ENCODE measurements at places on chromosomes 7 and 10.

DNA sequence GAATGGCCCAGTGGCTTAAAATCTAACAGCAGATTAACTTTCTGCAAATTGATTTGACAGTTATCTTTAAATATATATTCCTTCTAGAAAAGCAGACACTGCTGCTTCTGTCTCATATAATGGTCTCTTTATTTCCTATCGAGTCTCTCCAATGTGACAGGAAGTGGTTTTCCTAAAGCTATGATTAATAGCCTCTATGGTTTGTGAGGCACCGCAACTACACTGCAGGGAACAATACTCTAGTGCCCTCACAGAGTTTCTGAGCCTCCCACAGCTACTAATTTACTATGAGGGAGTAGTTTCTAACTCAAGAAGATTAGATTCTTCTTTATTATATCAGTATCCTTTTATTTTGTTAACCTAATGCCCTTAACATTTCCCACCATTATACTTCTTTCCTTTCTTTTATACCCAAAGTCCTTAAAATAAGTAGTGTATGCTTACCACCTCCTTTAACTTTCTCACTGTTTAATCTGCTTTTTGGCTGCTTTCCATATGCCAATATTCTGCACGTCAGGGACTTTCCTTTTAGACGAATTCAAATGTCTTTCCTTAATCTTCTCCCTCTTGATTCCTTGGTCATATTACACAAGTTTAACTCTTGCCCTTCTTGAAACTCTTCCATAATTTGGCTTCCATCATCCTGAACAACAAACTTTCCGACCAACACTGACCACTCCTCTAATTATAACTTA, 23.8 kb upstream of the AHR start:
- peak; percentile 6 for DNase-seq

DNA sequence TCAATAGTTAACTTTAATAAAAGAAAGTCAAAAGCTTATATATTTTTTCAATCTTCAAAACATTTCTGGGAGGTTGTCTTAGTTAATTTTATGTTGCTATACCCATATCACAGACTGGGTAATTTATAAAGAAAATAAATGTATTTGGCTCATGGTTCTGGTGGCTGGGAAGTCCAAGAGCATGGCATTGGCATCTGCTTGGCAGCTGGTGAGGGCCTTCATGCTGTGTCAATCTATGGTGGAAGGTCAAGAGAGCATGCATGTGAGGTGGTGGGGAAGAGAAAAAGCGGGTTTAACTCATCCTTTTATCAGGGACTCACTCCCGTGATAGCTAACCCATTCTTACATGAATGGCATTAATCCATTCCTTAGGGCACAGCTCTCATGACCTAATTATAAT, 119.8 kb downstream of the EGFR start:
- no peak for DNase-seq

DNA sequence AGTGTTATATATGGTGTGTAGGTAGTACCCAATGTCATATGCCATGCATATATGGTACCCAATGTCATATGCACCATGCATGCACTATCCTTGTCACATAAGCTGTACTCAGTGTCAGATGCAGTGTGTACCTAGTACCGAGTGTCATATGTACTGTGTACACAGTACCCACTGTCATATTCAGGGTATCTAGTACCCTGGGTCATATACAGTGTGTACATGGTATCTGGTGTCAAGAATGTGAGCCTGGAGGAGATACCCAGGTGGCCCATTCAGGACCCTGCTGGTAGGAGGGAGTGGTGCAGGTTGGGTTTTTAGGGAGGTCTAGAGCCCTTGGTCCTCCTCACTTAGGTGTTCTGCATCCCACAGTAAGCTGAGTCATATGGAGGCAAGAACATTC, 1.8 kb downstream of the ZMYND11 start:
- peak; percentile 1 for DNase-seq

GRCh38 chr7:87359366-87359765, 13.9 kb downstream of the CROT start:
- no peak for DNase-seq

DNA sequence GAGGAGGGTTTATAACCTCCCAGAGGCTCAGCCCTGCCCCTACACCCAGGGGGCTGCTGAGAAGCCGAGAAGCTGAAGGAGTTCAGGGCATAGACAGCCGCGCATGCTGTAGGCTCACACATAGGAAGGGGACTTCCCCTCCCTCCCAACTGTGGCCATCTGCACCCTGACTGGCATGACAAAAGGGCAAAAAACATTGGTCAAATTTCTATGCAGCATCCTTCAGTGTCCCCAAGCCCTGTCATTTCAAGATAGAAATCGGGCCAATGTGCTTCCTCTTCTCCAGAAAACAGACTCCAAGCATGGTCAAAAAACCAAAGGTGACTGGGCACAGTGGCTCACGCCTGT, 55.9 kb upstream of the MYL10 start:
- no peak for DNase-seq

GRCh38 chr7:150378115-150378852, 846 bp upstream of the ZNF775 start:
- peak; percentile 82 for DNase-seq

GRCh38 chr7:94154858-94155257, 150.7 kb upstream of the BET1 start:
- no peak for DNase-seq

- DNase-seq: no peak
Measured at GRCh38 chr7:115252461-115252860, 330.6 kb downstream of the MDFIC start.

- no peak for DNase-seq
Measured at GRCh38 chr7:31648288-31648687, 38.7 kb upstream of the PPP1R17 start.

DNA sequence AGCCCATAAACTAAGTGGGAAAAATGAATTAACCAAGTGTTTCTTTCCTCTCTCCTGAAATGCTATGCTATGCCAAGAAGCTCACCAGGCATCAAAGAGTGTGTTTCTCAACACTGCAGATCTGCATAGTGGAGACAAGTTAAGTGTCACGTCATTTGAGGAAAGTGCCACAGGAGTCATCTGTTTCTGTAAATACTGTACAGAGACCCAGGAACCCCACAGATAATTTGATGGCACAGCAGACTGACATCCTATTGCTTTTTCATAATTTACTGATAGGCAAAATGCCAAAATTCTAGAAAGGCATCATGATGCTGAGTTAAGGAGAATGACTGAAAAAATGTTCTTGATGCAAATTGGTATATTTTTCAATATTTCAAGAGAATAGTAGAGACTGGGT, 124.3 kb downstream of the NRCAM start:
- DNase-seq: no peak

GRCh38 chr7:3134745-3135144, 91.1 kb upstream of the CARD11 start:
- no peak for DNase-seq

GRCh38 chr7:4707980-4708411, 25.9 kb downstream of the FOXK1 start:
- no peak for DNase-seq

DNA sequence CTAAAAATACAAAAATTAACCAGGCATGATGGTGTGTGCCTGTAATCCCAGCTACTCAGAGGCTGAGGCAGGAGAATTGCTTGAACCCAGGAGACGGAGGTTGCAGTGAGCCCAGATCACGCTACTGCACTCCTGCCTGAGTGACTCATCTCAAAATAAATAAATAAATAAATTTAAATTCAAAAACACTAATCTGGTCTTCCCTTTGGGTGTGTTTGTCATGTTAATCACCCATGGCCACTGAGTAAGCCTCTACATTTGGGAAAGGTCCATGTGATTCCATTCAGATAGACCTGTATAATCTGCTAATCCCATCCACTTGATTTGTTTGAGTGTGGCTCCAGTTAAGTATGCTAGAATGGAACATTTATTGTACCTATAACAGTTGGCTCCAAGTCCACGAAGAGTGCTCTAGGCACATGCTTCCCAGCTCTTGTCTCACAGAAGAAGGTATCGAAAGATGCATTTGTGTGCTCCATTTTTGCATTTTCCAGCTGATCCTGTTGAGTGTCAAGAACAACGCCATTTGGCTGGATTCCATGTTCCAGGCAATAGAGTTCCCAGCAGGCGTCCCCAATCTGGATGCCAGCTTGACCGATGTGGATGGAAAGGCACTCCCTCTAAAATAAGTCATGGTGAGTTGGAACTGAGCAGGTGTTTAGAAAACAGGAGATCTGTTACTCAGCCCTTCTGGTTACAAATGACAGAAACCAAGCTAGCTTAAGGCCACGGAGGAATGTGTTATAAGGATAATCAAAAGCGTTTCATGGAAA, 4.0 kb downstream of the TUBAL3 start:
- DNase-seq: peak; percentile 76

DNA sequence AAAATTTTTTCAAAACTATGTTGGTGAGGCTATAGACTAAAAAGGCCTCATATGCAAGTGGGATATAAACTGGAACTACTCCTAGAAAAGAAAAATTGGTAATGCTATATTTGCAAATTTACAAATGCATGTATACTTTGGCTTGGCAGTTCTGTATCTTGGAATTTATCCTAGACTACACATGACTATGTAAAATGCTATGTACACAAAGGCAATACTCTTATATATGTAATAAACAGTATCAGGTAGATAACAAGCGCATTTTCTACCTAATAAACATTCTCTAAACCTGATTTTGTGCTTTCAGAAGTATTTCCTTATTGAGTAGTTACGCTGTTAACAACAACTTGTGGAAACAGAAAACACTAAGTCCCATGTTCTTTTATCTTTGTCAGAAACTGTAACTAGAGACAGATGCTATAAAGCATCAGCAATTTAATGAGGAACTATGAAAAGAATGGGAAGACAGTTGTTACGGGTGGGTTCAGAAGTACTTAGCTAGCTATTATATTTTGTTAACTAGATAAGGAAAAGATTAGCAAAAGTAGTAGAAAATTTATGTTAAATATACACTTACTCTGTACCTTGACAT, 107.8 kb downstream of the ARHGAP12 start:
- DNase-seq: no peak

DNA sequence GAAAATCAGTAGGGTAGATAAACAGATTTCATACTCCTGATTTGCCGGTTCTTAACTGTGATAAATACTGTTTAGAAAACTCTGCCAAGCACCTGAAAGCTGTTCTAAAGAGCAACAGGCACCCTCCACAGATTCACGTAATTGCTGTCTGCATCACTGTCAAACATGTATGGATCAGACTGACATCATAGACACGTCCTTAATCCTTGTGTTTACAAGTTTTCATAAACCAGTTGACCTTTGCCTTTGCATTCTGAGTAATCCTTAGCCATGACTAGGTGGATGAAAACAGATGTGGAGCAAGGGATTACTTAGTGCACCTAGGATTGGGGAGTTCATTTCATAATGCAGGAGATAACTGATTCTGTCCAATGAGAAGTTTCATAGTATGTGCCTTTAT, 41.6 kb downstream of the SLC39A12 start:
- no peak for DNase-seq

GRCh38 chr10:954396-954795, 22.9 kb upstream of the LARP4B start:
- DNase-seq: no peak

- no peak for DNase-seq
Measured at GRCh38 chr7:80600046-80600445, 38.4 kb upstream of the CD36 start.

- peak; percentile 10 for DNase-seq
Measured at GRCh38 chr7:3482147-3482921, 181.3 kb downstream of the SDK1 start.

DNA sequence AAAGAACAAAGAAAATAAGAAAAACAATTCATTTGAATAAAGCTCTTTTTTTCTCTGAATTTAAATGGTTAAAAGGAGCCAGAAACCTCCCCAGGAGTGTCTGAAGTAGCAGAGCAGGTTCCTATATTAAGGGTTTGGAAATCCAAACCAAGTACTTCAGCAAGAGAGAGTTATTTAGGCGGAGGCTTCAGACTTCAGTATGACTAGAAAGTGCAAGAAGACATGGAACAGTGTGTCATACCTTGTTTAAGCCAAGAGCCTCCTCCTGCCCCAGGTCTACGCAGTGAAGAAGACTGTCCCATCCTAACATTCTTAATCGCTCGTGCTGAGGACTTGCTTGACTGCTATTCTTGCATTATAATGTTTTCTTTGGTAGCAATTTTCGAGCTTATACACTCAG, 51.3 kb downstream of the ODAD2 start:
- DNase-seq: no peak

GRCh38 chr10:19826712-19827111, 10.5 kb downstream of the PLXDC2 start:
- no peak for DNase-seq

GRCh38 chr7:141864765-141865447, 23.6 kb upstream of the PRSS37 start:
- DNase-seq: no peak

DNA sequence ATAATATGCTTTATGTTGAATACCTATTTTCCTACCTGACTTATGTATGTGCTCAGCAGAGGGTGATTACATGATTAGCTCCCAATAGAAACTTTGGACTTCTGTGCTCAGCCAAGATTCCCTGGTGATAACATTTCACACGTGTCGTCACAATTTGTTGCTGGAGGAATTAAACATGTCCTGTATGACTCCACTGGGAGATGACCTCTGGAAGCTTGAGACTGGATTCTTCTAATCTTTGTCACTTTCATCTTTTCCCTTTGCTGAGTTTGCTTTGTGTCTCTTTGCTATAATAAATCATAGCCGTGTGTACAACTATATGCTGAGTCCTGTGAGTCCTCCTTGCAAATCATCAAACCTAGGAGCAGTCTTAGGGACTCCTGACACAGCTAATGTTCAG, 120.9 kb upstream of the LRRTM3 start:
- no peak for DNase-seq

DNA sequence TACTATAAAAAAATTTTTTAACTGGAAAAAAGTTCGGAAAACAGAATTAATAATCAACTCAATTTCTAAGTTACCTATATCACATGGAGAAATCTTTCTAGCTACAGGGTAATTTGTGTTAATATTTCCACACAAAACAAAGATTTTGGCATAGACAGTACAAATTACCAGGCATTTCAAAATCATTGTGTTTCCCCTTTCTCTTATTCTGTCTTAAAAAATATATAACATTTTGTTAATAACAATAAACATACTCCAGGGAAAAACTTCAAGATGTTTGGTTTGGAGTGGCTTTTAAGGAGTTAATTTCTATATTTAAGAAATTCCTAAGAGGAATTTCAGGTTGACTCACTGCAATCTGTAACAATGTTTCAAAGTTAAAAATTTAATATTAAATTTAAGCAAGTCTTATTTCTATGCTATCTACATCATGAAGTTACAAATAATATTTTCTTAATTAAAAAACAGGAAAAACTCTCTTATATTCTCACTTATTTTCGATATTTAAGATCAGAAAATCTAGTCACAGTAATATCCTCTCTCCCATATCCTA, 132.6 kb downstream of the NRBF2 start:
- no peak for DNase-seq

- DNase-seq: no peak
Measured at GRCh38 chr7:32416846-32417245, 73.3 kb downstream of the LSM5 start.

GRCh38 chr7:152382244-152382643, 53.6 kb downstream of the KMT2C start:
- no peak for DNase-seq

- DNase-seq: no peak
Measured at GRCh38 chr7:92699560-92699959, 109.4 kb upstream of the FAM133B start.

GRCh38 chr7:119665796-119666195, 607.2 kb upstream of the KCND2 start:
- no peak for DNase-seq

GRCh38 chr7:154375956-154376355, 323.8 kb downstream of the DPP6 start:
- peak; percentile 93 for DNase-seq

Measured in NCI-H524 (cell line).